Hippocampal formation (tissue), 2 donors: ENCODE measurements at places on chromosomes 3 and 15.
A peak's percentile ranks its signal among the peaks of the same experiment; 100 is the strongest.

- no peak for DNase-seq
Measured at GRCh38 chr3:137008131-137008530, 50.3 kb downstream of the IL20RB start.

GRCh38 chr15:24945711-24946110, 9.1 kb upstream of the SNRPN start:
- no peak for DNase-seq

GRCh38 chr3:126886217-126886616, 96.7 kb upstream of the PLXNA1 start:
- DNase-seq: no peak

- DNase-seq: no peak
Measured at GRCh38 chr15:72532991-72533601, 59.0 kb downstream of the ARIH1 start.

- DNase-seq: no peak
Measured at GRCh38 chr3:193053046-193053435, 135.4 kb upstream of the MB21D2 start.

- DNase-seq: no peak
Measured at GRCh38 chr3:164278550-164278949, 799.7 kb downstream of the SI start.

GRCh38 chr3:150721285-150722130, 17.8 kb upstream of the ERICH6 start:
- DNase-seq: peak; percentile 79

- peak; percentile 11 for DNase-seq
Measured at GRCh38 chr3:172522871-172523818, at the start of gene TNFSF10. TSS of gene TNFSF10 (minus strand) at chr3:172523430. CDS start at chr3:172523384, 46 bp downstream.

GRCh38 chr3:197877902-197878301, 72.1 kb upstream of the RPL35A start:
- no peak for DNase-seq

DNA sequence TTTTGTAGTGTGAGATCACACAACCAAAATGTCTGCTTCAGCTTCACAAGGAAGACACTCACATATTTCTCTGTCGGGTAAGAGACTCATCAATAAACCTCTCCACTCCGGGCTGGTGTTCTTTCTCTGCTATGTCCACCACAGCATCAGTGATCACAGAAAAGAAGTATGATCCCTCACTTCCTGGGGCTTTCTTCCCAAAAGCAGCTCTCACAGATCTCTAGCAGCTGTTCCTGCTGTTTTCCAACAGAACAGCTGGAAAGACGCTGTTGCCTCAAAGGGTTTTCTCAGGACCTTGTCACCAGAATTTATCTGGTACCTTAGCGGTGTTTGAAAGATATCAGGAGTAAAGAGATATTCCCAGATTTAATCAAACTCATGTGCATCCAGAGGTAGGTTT, 46.4 kb downstream of the GATM start:
- no peak for DNase-seq

- no peak for DNase-seq
Measured at GRCh38 chr3:186025161-186025560, 83.7 kb downstream of the ETV5 start.

DNA sequence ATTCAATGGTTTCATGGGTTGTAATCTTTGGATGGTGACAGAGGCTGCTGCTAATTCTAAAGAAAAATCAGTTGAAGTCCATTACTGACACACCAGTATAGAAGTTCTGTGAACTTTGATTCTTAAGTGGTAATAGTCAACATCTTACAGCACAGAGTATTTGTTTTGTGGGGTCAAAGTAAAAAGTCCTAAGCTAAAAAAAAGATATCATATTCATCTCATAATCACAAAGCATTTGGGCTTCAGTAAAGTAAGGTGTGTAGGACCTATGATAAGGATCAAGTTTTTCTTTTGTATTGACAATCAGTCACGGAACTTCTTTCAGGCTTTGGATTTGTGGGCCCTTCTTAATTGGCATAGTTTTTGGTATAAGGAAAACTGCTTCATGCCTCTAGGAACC, 1.1 kb downstream of the ASTE1 start:
- DNase-seq: no peak

- DNase-seq: no peak
Measured at GRCh38 chr3:88267441-88267840, 117.7 kb downstream of the C3orf38 start.

GRCh38 chr3:139695007-139695406, 17.2 kb upstream of the NMNAT3 start:
- DNase-seq: no peak

DNA sequence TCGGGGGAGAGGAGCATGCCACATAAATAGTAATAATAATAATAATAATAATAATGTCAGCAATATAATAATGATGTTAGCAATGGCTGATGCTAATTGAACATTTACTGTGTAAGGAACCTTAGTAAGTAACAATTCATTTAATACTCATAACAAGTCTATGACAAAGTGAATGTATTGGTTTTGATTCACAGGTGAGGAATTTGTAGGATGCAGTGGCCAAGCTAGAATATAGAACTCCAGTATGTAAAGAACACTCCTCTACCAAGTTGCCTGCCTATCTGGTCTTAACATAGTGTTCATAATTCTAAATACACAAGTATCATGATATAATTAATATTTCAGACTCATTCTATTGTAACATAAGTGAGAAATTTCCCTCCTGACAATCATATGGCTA, 1016.5 kb downstream of the ROBO1 start:
- DNase-seq: no peak

DNA sequence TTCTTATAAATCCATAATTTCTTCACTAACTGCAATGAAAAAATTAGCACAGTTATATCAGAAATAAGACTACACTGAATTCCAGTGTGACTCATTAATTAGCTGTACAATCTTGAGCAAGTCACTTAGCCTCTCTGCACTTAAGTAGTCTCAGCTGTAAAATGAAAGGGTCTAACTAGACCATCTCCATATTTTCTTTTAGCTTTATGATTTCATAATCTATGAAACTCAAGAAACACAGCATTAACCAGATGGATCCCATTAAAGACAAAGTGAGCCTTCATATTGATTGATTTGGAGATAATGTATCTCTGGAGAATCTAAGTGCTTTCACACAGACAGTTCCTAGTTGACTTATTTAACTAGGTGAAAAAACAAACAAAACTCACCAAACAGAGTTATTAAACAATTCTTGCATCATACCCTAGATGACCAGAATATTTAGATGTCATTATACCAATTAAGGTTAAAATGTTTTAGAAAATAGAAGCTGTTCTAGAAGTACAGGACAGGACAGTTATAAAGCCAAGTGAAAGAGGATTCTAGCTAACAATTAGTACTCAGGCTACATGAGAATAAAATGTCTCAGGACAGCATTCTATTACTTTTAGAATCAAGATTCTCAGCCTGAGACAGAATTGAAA, 11.2 kb downstream of the CSNK1G1 start:
- no peak for DNase-seq

DNA sequence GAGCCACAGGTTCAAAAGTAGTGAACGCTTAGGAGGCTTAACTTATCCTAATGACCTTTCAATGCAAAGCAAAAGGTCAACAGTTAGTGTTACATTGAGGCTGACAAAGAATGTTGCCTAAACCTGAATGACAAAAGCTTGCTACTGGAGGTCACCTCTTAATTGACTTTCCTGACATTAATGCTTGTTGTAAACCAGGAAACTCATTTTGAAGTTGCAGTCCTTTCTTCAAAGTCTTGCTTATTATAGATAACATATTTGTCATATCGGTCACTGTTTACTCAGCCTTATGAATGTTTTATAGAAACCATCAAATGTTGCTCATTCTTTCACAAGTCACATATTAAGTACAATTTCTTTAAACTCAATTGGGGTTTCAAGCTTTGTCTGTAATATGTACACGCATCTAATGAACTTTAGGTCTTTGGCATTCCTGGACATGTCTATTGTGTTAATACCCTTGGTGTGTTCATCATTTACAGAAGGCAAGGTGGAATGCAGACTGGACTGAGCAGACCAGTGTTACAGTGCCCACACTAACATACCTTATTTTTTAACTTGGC, 488.2 kb upstream of the NECTIN3 start:
- DNase-seq: no peak
